MM.1S (cell line): ENCODE measurements at places on chromosomes 13 and 19.

- peak overlapping the region; percentile 66 for H3K27ac ChIP-seq
- DNase-seq, result peak; percentile 87
- H3K4me3 ChIP-seq, result peak overlapping the region; percentile 22; the same call in 1 of the 2 replicates
- H3K4me1 ChIP-seq, result peaks cover 23% of the 10 kb centered on the region
- H3K27me3 ChIP-seq, result no peaks in the 10 kb centered on the region
Observed at GRCh38 chr13:99356262-99357091, 49.3 kb upstream of the GPR183 start.

- no peak for DNase-seq
- no peak overlapping the region for H3K27ac ChIP-seq
- no peaks in the 10 kb centered on the region for H3K27me3 ChIP-seq
Observed at GRCh38 chr13:44431150-44431549, 57.5 kb downstream of the SERP2 start.

- peaks cover 63% of the 10 kb centered on the region for H3K27me3 ChIP-seq
- H3K27ac ChIP-seq, result no peak overlapping the region
- no peak overlapping the region for H3K4me3 ChIP-seq
- H3K36me3 ChIP-seq, result no peaks in the 10 kb centered on the region
Observed at GRCh38 chr19:50729894-50730293, 6.7 kb downstream of the CLEC11A start.

DNA sequence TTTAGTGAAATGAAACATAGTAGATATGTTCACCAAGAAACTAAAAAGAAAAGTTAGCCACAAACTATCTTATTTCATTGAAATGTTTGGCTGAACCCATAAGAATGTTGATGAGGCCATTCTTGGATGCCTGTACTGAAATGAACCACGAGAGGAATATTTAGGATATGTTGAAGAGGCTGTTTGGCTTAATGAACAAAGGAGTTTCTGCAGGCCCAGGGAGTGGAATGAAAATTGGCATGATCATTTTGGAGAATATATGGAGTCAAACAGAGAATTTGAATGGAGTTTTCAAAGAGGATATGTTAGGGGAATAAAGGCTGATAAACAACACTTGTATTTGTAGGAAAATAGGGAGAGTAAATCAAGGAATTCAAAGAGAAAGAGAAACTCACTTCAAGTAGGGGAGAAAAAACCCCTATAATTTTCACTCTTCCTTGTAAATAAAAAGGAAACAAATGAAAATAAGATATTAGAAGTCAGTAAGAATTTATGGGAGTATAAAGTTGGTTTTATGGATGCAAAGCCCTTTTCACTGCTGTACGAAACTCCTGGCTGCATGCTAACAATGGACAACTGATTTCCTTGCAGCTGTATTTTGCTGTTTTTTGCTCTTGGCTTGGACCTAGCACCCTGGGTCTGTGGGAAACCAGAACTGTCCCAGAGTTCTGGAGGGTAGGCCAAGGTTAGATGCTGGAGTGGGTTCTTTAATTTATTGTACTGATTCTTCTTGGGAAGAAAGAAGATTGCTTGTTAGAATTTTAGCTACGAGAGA is 36.5 kb downstream of the KL start:
- H3K36me3 ChIP-seq, result no peaks in the 10 kb centered on the region
- H3K27me3 ChIP-seq, result no peaks in the 10 kb centered on the region
- H3K4me1 ChIP-seq, result no peaks in the 10 kb centered on the region
- no peak overlapping the region for H3K27ac ChIP-seq

DNA sequence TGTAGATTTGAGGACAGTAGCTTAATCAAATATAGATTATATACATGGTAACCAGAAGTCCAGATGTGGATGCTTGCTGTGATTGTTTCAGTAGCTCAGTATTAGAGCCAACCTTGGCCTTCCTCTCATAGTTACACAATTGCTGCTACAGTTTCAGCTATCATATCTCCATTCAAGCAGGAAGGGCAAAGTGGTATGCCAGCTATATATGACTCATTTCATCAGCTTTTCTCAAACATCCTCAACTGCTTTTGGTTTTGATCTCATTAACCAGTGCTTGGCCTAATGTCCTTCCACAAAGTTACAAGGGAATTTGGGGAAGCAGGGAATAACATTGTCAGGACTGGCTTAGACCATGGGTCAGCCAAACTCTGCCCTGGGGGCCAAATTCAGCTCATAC is 73.0 kb upstream of the MAB21L1 start:
- no peak overlapping the region for H3K4me3 ChIP-seq
- DNase-seq, result no peak
- no peaks in the 10 kb centered on the region for H3K4me1 ChIP-seq
- H3K27me3 ChIP-seq, result no peaks in the 10 kb centered on the region

- no peaks in the 10 kb centered on the region for H3K36me3 ChIP-seq
- H3K27me3 ChIP-seq, result no peaks in the 10 kb centered on the region
- H3K4me1 ChIP-seq, result no peaks in the 10 kb centered on the region
- DNase-seq, result no peak
Observed at GRCh38 chr13:27112006-27112405, 59.6 kb downstream of the USP12 start.

- no peaks in the 10 kb centered on the region for H3K27me3 ChIP-seq
- DNase-seq, result no peak
- peak overlapping the region; percentile 99 for H3K4me3 ChIP-seq
- H3K27ac ChIP-seq, result peak overlapping the region; percentile 43; the same call in 1 of the 2 replicates
Observed at GRCh38 chr19:1105008-1105872, 1.4 kb downstream of the GPX4 start.

DNA sequence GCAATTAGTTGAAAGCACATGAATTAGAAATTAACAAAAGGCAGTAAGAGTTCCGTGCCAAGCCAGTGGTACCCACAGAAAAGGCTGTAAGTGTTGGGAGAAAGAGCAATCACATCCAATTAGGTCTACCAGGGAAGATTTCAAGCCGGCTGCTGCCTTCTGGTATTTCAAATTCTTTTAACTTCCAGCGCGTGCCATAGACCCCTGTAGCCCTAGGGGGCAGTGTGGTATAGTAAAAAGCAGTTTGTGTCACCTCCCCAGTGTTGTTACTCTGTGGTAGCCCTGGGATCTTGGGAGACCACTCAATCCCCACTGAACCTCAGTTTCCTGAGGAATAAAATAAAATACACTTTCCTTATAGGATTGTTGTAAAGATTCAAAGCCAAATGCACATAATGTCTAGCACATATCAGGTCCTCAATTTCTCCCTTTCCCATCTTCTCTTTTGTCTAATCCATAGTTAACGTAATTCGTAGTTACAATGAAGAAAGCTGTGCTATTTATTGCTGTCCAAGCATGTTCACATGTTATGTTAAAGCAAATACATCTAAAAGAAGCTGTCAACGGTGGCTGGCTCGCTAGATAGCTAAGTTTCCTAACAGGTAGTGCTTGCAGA is 230.2 kb downstream of the TDRD3 start:
- H3K27ac ChIP-seq, result no peak overlapping the region
- H3K36me3 ChIP-seq, result no peaks in the 10 kb centered on the region
- H3K27me3 ChIP-seq, result no peaks in the 10 kb centered on the region
- no peak overlapping the region for H3K4me3 ChIP-seq
- H3K4me1 ChIP-seq, result no peaks in the 10 kb centered on the region
- DNase-seq, result peak; percentile 18

DNA sequence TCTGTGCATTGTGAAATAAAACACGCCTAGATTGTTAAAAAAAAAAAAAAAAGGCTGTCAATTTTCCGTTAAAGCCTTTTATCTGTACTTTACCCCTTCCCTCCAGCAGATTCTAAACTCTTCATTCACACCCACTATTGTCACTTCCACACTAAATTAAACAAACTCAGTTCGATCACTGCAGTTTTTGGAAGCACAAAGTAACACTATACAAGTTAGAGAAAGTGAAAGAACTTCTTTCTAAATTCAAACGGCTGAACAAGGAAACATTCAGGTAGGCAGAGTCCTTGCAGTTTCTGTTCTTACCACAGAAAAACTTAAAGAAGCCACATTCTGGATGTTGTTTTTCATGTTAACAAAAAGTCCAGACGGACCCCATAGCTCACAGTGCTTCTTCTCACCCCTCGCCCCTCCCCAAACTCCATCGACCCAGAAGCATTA is 27.5 kb upstream of the UBE2L5 start:
- H3K27me3 ChIP-seq, result no peaks in the 10 kb centered on the region
- peak; percentile 35 for DNase-seq
- peak overlapping the region; percentile 85 for H3K27ac ChIP-seq
- H3K4me3 ChIP-seq, result peak overlapping the region; percentile 78
- no peaks in the 10 kb centered on the region for H3K4me1 ChIP-seq

- H3K4me1 ChIP-seq, result no peaks in the 10 kb centered on the region
- no peak for DNase-seq
- H3K4me3 ChIP-seq, result no peak overlapping the region
- H3K27me3 ChIP-seq, result no peaks in the 10 kb centered on the region
- no peak overlapping the region for H3K27ac ChIP-seq
Observed at GRCh38 chr13:80591976-80592740, 251.2 kb upstream of the SPRY2 start.

DNA sequence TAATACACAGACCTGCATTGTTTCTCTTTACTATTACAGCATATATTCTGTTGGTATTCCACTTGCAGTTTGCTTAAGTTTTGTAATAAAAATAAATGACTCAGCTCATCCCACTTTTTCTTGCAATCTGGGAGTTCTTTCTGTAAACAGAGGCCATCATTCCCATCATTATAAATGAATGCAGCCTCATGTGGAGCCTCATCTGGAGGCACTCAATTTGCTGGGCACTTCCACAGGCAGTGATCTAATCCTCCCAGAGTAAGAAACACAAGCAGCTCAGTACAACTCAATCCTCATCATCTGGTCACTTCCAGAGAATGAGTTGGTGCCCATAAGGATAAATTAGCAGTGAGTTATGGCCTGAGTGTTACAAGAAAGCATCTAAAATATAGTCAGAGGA is 2801.9 kb downstream of the PCDH9 start:
- H3K4me3 ChIP-seq, result no peak overlapping the region
- no peaks in the 10 kb centered on the region for H3K27me3 ChIP-seq
- no peaks in the 10 kb centered on the region for H3K4me1 ChIP-seq
- DNase-seq, result no peak
- H3K27ac ChIP-seq, result no peak overlapping the region
- no peaks in the 10 kb centered on the region for H3K36me3 ChIP-seq

DNA sequence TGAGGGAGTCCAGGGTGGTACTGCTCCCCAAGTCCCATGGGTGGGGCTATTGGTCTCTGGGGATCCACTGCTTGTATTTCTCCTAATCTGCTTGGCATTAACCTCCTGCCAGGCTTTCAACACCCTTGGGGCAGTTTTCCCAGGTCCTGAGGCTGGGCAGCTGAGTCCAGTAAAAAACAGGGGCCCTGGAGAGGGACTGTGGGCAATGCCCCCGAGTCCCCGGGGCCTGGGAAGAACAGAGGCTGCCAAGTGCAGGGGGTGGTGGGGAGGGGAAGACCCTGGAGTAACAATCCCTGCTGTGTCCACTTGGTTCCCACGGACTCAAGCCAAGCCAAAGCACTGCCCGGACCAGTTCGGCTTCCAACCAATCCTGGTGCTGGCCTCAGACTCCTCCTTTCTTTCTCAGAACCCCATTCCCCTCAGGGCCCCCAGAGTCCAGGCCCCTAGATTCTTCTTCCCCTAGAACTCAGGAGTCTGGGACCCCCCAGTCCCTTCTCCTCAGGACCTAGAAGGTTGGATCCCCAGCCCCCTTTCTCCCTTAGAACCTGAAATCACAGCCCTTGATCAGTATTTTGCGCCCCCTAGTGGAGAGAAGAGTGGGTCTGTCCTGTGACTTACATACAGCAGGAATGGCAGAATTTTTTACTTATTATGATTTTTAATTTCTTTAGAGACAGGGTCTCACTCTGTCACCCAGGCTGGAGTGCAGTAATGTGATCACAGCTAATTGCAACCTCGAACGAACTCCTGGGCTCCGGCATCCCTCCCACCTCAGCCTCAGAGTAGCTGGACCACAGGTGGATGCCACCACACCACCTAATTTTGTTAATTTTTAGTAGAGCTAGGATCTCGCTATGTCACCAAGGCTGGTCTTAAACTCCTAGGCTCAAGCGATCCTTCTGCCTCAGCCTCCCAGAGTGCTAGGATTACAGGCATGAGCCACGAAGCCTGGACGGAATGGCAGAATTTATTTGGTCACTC is 3.7 kb upstream of the CLPTM1 start:
- DNase-seq, result peak; percentile 78
- no peaks in the 10 kb centered on the region for H3K27me3 ChIP-seq
- H3K36me3 ChIP-seq, result no peaks in the 10 kb centered on the region

DNA sequence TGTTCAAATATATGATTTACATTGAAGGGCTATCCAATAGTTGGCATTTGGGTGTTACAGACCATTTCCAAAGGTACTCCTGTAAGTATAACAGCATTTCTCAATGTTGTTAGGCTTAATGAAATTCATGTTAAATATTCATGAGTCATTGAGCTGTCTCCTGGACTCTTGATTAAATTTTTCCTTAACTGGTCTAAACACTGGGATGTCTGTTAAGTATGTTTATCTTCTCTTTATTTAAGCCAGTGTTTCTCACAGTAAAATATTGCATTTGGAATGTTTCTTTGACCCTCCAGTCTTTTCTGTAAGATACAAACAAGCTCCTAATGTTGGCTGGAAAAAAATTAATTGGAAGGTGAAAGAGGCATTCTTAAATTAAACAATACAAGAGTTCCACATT is 402.5 kb upstream of the HTR2A start:
- H3K27ac ChIP-seq, result no peak overlapping the region
- H3K27me3 ChIP-seq, result no peaks in the 10 kb centered on the region
- no peaks in the 10 kb centered on the region for H3K36me3 ChIP-seq
- H3K4me3 ChIP-seq, result no peak overlapping the region
- no peak for DNase-seq
- no peaks in the 10 kb centered on the region for H3K4me1 ChIP-seq

GRCh38 chr13:42561752-42562467 is 12.0 kb upstream of the TNFSF11 start:
- H3K27me3 ChIP-seq, result no peaks in the 10 kb centered on the region
- DNase-seq, result no peak
- H3K4me1 ChIP-seq, result no peaks in the 10 kb centered on the region
- H3K27ac ChIP-seq, result no peak overlapping the region
- H3K4me3 ChIP-seq, result no peak overlapping the region

DNA sequence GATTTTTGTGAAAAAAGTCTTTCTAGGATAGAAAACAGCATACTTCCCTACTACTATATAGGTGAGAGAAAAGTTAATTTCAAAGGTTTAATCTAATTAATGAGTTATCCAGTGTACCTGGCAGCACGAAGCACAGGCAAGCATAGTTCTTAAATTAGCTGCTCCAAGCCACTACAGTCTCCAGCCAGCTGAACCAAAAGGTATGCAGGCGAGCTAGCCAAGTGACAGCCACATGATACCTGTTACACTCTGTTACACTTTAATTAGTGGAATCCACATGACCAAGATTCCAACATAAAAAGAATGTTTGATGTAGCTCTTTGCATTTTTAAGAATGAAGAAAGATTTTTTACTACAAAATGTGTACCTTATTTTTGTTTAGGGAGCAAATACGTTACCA is 15.5 kb downstream of the SLC25A30 start:
- H3K4me3 ChIP-seq, result no peak overlapping the region
- H3K4me1 ChIP-seq, result no peaks in the 10 kb centered on the region
- DNase-seq, result no peak
- no peaks in the 10 kb centered on the region for H3K36me3 ChIP-seq
- H3K27me3 ChIP-seq, result no peaks in the 10 kb centered on the region
